ENCODE measurements at places on chromosomes 1 and 21.
A peak's percentile ranks its signal among the peaks of the same experiment; 100 is the strongest.

- DNase-seq, result no peak
Observed at GRCh38 chr1:110465038-110465813, 14.3 kb downstream of the PROK1 start.

DNA sequence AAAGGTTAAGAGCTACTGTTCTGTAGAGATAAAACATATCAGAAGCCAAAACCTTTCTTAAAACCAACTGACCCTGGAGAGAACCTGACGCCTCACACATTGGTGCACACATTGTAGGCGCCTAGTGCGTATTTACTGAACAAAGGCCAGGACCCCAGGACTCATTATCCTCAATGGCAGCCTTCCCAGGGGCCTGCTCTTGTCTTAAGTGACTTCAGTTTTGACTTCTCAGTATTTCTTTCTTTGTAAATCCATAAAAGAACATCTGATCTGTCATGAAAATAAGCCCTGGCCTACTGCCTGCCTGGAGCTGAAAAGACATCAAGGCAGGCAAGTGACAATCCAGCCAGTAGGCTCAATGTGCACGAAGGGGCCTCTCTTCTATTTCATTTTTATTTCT lies 27.6 kb downstream of the ABCA4 start:
- no peak for DNase-seq

- DNase-seq, result peak; percentile 85
Observed at GRCh38 chr21:45140346-45140940, 66.1 kb downstream of the ADARB1 start.

DNA sequence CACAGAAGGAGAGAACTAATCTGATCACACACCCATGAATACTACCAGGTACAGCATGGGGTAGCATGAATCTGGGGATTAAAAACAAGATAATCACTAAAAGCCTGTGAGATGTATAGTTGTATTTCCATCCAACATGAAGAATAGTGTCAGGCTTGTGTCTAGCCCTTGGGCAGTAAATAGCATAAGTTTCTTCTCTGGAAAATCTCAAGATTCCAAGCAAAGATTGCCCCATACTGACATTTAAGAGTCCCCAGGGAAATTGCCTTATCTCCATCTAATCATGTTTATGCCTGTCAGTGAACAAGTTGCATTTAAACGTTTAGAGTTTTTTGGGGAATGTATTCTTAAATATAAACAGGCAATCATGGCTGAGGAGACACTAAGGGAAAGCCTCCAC lies 109.2 kb upstream of the SERTAD4 start:
- DNase-seq, result no peak
